ENCODE measurements at places on chromosomes 6 and 20. TPM values are rescaled to one million over a fixed set of nuclear protein-coding genes. Genes with fewer than 3 reads are reported as not detected.

- no peak for DNase-seq
- no peak overlapping the region for H3K4me3 ChIP-seq
- H3K36me3 ChIP-seq = no peaks in the 10 kb centered on the region
- H3K27me3 ChIP-seq = no peaks in the 10 kb centered on the region
Measured at GRCh38 chr20:59804347-59804746, 129.1 kb downstream of the SYCP2 start.

MLIP gene
- total RNA-seq = 1.5 TPM

TGM3 gene
- not detected for total RNA-seq

MYBL2 gene
- 0.11 TPM for total RNA-seq

GPR6 gene
- 0.52 TPM for total RNA-seq

Measured in esophagus muscularis mucosa (tissue), 4 donors.